ENCODE measurements at places on chromosomes 1 and 21. TPM values are rescaled to one million over a fixed set of nuclear protein-coding genes. Genes with fewer than 3 reads are reported as not detected.

DNA sequence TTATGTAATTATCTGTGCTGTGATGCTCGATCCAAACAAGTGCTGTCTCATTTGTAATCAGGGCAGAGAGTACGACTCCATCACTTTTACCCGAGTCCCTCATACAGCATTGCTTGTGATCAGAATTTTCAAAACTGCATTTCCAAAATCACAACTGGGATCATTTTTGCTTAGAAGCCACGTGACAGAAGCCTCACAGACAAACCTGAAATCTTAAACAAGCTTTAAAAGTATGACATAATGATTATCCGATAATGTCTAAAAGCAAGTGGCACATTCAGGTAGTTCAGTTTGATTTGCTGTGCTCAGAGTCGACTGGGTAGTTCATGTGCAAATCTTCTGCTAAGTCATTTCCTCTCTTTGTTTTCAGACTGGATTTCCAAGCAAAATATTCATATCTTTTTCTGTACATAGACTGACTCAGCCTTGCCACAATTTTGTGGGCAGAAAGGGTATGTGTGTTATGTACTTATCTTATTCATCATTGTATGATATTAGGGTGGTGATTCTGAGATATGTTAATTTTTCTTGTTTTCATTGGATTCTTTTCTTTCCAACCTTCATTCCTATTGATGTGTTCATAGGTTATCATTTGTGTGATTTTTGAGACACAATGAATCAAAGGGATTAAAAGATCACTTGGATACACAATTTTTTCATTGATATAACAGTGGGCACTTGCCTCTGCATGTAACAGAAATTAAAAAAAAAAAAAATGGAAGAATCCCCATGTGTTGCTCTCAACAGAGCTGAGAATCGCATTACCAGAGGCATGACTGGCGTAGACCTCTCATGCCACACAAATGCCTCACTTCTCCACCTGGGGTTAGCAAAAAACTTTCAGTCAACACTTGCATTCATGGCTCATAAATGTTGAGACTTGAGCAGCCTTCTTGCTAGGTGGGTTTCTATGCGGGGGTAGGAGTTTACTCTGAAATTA is 355.7 kb downstream of the LTN1 start:
- H3K4me3 ChIP-seq = no peak overlapping the region
- H3K4me1 ChIP-seq = peaks cover 35% of the 10 kb centered on the region
- no peak overlapping the region for H3K27ac ChIP-seq
- H3K36me3 ChIP-seq = no peaks in the 10 kb centered on the region
- no peaks in the 10 kb centered on the region for H3K27me3 ChIP-seq

- H3K4me3 ChIP-seq = no peak overlapping the region
- no peak for DNase-seq
- no peak overlapping the region for H3K27ac ChIP-seq
- H3K4me1 ChIP-seq = no peaks in the 10 kb centered on the region
- no peaks in the 10 kb centered on the region for H3K27me3 ChIP-seq
Observed at GRCh38 chr1:12640958-12641272, 3.0 kb upstream of the AADACL4 start.

GRCh38 chr1:3903141-3904005 is 3.3 kb upstream of the C1orf174 start:
- H3K4me3 ChIP-seq = no peak overlapping the region
- H3K36me3 ChIP-seq = no peaks in the 10 kb centered on the region
- peaks cover 11% of the 10 kb centered on the region for H3K4me1 ChIP-seq
- H3K27me3 ChIP-seq = no peaks in the 10 kb centered on the region
- DNase-seq = no peak
- no peak overlapping the region for H3K27ac ChIP-seq

OLFM3 gene
- 0.49 TPM for total RNA-seq

PODN gene
- total RNA-seq = 207 TPM

DNA sequence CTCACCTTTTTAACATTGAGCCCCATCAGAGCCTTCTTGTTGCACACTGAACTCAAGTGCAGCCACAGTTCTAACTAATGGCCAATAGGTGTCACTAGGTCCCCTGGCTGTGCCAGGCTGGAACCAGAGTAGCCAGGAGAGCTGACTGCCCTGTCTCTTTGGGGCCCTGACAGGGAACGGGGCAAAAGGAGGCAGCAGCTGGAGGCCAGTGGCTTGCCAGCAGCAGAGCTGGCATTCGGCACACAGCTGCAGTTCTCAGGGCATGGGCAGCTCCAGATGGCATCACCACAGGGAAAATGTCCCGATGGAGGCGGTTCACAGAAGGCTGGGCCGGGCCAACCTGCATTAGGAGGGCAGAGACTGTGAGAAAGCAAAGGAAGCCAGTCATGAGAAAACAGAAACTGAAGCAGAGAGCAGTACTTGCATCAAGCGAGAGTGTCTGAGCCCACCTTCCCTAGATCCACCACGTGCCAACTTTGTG is 188.6 kb downstream of the FCRL5 start:
- H3K27ac ChIP-seq = no peak overlapping the region
- H3K4me1 ChIP-seq = no peaks in the 10 kb centered on the region
- H3K4me3 ChIP-seq = no peak overlapping the region
- DNase-seq = no peak

DNA sequence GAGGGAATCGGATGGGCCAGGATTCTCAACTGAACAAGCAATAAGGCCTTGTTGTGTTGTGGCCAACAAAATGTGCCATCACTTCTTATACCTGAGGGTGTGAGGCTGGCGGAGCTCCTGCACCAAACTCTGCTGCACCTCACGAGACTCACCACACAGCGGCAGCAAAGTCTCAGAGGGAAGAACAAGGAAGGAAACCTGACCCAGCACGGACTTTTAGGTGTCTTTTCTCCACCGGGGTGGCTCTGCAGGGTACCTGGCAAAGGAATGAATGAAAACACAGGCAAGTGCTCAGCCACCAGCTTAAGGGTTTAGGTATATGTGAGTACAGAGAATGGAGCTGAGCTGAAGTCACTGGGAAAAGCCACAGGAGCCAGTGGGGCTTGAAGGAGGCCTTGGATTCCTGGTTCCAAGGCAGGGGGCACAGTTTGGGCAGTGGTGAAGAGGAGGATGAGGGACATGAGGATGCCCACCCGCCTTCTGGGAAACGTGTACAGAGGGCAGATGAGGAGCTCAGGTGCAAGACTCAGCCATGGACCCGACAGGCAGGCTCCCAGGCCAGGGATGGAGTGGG is 31.1 kb upstream of the HSD3B1 start:
- no peaks in the 10 kb centered on the region for H3K36me3 ChIP-seq
- H3K27ac ChIP-seq = no peak overlapping the region
- no peaks in the 10 kb centered on the region for H3K4me1 ChIP-seq
- no peaks in the 10 kb centered on the region for H3K27me3 ChIP-seq
- no peak for DNase-seq

GRCh38 chr1:7620196-7620595 is 150.9 kb upstream of the VAMP3 start:
- DNase-seq = no peak
- H3K4me1 ChIP-seq = no peaks in the 10 kb centered on the region
- H3K36me3 ChIP-seq = no peaks in the 10 kb centered on the region
- no peak overlapping the region for H3K4me3 ChIP-seq

DNA sequence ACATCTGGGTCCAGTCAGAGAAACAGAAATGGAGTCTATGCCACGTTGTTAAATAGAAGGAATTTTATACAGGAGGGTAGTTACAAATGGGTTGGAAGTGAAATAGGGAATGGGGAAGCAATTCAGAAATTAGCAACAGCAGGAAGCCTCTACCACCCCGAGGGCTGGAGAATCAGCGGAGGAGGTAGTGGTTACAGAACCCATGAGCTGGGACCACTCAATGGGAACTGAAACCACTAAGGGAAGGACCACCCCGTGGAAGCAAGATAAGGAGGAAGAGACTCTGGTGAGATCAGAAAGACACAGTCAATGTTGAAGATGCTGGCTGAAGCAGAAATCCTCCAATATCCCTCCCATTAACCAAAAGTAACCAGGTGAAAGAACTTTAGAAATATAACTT is 15.5 kb upstream of the MAST2 start:
- DNase-seq = no peak
- no peaks in the 10 kb centered on the region for H3K27me3 ChIP-seq
- no peak overlapping the region for H3K27ac ChIP-seq
- H3K36me3 ChIP-seq = no peaks in the 10 kb centered on the region
- H3K4me3 ChIP-seq = no peak overlapping the region

DNA sequence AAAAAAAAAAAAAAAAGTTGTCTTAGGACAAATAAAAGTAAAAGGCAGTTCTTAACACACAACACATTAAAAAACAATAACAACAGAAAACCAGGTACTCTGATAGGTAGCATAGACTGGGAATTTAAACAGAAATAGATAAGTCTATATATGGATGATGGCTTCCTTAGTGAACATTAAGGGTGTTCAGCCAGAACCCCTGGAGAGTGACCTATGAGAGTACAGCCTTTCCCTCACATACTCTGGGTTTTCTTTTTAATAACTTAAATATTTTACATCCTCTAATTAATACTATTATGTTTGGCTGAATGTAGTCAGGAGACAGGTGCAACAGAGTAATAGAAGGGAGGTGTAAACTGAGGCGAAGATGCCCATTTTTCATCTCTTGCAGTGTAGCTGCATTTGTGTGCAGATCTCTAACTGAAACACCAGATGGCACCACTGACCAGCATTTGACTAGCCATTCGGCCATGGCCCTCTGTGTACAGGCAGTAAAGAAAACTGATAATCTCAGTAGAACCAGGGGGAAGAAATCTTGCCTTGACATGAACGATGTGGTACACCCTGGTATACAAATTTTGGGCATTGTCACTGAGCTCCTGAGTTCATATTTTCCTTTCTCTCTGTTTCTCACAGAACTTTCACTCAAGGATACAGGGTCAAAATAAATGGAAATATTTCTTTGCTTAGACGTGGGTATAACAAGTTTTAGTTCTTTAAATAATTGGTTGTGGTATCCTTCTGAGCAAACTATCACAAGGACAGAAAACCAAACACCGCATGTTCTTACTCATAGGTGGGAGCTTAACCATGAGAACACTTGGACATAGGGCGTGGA is 7.6 kb downstream of the TTF2 start:
- H3K4me3 ChIP-seq = no peak overlapping the region
- H3K36me3 ChIP-seq = no peaks in the 10 kb centered on the region
- DNase-seq = no peak
- H3K27ac ChIP-seq = no peak overlapping the region

- DNase-seq = peak; percentile 97
- H3K4me3 ChIP-seq = no peak overlapping the region
- peaks cover 100% of the 10 kb centered on the region for H3K4me1 ChIP-seq
- peak overlapping the region; percentile 89 for H3K27ac ChIP-seq
Observed at GRCh38 chr1:21338573-21339355, 48.5 kb upstream of the ECE1 start.

- no peaks in the 10 kb centered on the region for H3K36me3 ChIP-seq
- peak overlapping the region; percentile 53 for H3K27ac ChIP-seq
- no peaks in the 10 kb centered on the region for H3K4me1 ChIP-seq
- no peaks in the 10 kb centered on the region for H3K27me3 ChIP-seq
Observed at GRCh38 chr21:27807596-27807995, 840.7 kb upstream of the ADAMTS5 start.

- no peak for DNase-seq
- H3K27me3 ChIP-seq = no peaks in the 10 kb centered on the region
- no peaks in the 10 kb centered on the region for H3K36me3 ChIP-seq
- no peak overlapping the region for H3K27ac ChIP-seq
Observed at GRCh38 chr1:14634486-14634885, 36.0 kb downstream of the KAZN start.

DNA sequence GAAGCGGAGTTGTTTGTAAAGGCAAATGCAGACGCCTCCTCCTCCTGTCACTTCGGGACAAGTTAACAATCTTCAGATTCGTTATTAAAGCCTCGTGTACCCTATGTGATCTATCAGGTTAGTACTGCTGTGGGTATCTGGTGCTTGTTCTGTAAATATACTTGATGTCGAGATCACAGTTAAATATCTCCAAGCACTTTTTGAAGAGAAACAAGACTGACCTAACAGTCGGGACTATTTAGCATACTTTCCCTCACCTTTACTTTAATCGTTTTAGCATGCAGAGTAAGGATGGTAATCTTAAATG is 710 bp downstream of the KLHL20 start:
- H3K27me3 ChIP-seq = no peaks in the 10 kb centered on the region
- peak overlapping the region; percentile 87 for H3K4me3 ChIP-seq
- DNase-seq = no peak

GRCh38 chr1:175317779-175318178 is 125.2 kb upstream of the KIAA0040 start:
- no peaks in the 10 kb centered on the region for H3K27me3 ChIP-seq
- H3K4me3 ChIP-seq = no peak overlapping the region
- no peaks in the 10 kb centered on the region for H3K36me3 ChIP-seq
- peaks cover 29% of the 10 kb centered on the region for H3K4me1 ChIP-seq

DNA sequence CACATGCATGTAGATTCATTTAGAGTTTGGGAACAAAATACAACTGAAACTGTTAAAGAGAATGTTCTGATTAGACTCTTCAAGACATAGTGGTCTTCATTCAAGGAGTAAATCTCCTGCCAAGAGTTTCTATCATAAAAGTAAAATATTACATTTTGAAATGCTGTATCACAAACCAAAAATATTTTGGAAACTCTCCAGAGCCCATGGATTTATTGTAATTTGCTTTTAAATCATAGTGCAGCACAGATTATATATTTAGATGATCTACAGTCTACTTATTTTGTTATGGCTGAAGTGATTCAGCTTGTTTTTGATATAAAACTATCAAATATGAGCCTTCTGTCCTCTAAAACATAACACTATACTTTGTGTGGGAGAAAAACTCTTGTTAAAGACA is 105.3 kb downstream of the DISP1 start:
- no peak for DNase-seq
- H3K4me3 ChIP-seq = no peak overlapping the region
- no peaks in the 10 kb centered on the region for H3K27me3 ChIP-seq
- peaks cover 7% of the 10 kb centered on the region for H3K4me1 ChIP-seq
- H3K36me3 ChIP-seq = no peaks in the 10 kb centered on the region

DNA sequence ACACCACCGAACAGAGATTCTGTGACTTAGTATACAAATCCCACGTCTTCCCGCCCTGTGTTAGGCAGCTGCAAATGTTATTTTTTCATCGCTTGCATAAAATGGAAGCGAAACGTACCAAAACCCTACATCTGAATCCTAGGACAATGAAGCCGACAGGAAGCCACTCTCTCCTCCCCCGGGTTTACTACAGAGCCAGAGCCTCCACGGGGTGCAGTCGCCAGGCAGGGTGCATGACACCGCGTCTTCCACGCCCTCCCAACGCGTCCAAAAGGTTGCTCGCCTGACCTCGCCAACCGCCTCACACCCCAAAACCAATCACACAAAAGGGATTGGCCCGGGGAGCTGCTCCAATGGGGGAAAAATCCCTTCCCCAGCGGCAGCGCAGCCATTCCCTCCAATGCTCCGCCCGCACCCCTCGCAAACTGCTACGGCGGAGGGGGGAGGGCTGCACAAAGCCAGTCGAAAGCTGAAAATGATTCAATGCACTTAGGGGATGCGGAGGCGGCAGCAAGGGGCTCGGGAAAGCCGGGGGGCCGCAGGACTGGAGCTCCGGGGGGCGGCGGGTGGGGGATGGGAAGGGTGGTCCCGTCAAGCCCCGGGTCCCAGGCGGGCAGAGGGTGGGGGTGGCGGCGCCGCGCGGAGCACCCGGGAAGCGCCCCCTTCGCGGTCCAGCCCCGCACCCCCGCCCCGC is 701 bp downstream of the CEP170 start:
- H3K4me1 ChIP-seq = peaks cover 49% of the 10 kb centered on the region
- H3K27me3 ChIP-seq = no peaks in the 10 kb centered on the region
- H3K36me3 ChIP-seq = no peaks in the 10 kb centered on the region
- DNase-seq = peak; percentile 89
- H3K27ac ChIP-seq = peak overlapping the region; percentile 90
